ENCODE measurements at places on chromosomes 6 and 20. TPM values are rescaled to one million over a fixed set of nuclear protein-coding genes. Genes with fewer than 3 reads are reported as not detected.

PLA2G7 gene
- under 0.01 TPM for total RNA-seq

HLA-DOB gene
- under 0.01 TPM for total RNA-seq

RBPJL gene
- total RNA-seq, result not detected

FLRT3 gene
- total RNA-seq, result 0.90 TPM

CCN2 gene
- total RNA-seq, result 178 TPM

EBF4 gene
- 0.77 TPM for total RNA-seq

UST gene
- total RNA-seq, result under 0.01 TPM

BPI gene
- not detected for total RNA-seq

ATP6V1G2 gene
- 0.13 TPM for total RNA-seq

C6orf58 gene
- 0.26 TPM for total RNA-seq

RAET1G gene
- under 0.01 TPM for total RNA-seq

APCDD1L gene
- total RNA-seq, result not detected

AKAP7 gene
- 1.3 TPM for total RNA-seq

GATA5 gene
- not detected for total RNA-seq

NMBR gene
- total RNA-seq, result not detected

CLIC5 gene
- under 0.01 TPM for total RNA-seq

RNASET2 gene
- 11.6 TPM for total RNA-seq

MOXD1 gene
- total RNA-seq, result under 0.01 TPM

TMEM200A gene
- under 0.01 TPM for total RNA-seq

VGLL2 gene
- not detected for total RNA-seq

CRISP2 gene
- not detected for total RNA-seq

F13A1 gene
- total RNA-seq, result not detected

PDYN gene
- not detected for total RNA-seq

DYNLT1 gene
- total RNA-seq, result 81.1 TPM

SSTR4 gene
- not detected for total RNA-seq

CRIP3 gene
- total RNA-seq, result not detected

ABHD16B gene
- not detected for total RNA-seq

ADGB gene
- not detected for total RNA-seq

SLC22A3 gene
- not detected for total RNA-seq

LHFPL5 gene
- total RNA-seq, result not detected

XKR7 gene
- not detected for total RNA-seq

STMND1 gene
- not detected for total RNA-seq

B3GAT2 gene
- not detected for total RNA-seq

FAM184A gene
- 0.13 TPM for total RNA-seq

RIPPLY2 gene
- 0.51 TPM for total RNA-seq

VEGFA gene
- total RNA-seq, result 6.7 TPM

GLP1R gene
- not detected for total RNA-seq

RRBP1 gene
- total RNA-seq, result 41.6 TPM

RUNX2 gene
- total RNA-seq, result not detected

Measured in dermis microvascular lymphatic vessel endothelial cell (primary cell).